ENCODE measurements at places on chromosomes 11 and 22.

DNA sequence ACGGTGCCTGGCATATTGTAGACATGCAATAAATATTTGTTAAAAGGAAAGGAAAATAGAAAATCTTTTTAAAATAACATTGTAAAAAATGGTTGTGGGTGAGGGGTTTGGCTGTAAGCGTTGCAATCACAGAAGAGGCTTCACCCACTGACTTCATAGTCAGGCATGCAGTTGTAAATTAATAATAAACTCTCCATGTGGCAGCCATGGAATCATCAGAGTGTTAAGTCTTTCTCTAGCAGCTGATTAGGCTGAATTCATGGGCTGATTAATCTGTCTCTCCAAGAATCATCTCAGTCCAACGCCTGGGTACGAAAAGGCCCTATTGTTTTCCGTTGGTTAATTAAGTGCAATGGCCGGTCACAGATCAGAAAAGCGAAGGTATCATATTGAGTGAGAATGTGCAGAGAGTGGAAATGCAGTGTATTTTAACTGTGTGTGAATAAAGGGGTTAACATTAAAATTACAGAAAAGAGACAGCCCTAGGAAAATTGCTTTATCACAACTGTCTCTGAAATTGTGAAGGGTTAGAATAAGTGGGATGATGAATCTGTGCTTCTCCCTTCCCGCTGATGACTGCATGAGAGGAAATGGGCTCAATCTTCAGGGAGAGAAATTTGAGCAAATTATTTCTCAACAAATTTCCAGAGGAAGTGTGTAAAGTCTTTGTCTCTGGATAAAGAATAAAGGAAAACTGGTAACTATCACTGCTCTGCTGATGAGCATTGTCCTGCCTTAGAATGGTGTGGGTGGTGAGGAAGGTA is 269.0 kb downstream of the FAM76B start:
- DNase-seq: no peak

DNA sequence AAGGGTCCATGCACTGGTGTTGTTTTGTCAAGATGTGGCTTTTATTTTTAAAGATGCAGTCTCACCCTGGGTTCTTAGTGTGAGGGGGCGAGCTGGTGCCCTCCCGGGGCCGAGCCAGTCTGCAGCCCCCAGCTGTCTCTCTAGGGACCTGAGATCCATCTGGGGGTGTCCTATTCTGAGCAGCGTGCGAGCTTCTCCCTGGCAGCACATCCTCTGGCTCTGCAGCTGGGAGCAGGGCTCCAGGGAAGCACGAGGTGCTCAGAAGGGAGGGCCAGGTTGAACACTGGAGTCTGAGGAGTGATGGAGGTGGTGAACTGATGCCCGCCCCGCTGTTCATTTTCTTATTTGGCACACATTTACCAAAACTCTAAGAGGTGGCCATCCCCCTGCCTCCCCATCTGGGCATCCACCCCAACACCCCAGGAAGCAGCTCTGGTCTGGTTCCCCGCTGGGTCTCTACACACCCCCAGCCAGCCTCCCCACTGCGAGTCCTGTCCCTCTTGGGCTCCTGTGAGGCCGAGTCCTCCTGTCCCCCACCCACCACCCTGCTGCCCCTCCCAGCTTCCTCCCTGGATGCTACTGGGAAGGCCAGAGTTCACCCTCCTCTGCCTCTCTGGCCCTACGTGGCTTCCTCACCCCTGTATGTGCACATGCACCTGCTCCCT is 956.4 kb downstream of the BRD1 start:
- DNase-seq: no peak

DNA sequence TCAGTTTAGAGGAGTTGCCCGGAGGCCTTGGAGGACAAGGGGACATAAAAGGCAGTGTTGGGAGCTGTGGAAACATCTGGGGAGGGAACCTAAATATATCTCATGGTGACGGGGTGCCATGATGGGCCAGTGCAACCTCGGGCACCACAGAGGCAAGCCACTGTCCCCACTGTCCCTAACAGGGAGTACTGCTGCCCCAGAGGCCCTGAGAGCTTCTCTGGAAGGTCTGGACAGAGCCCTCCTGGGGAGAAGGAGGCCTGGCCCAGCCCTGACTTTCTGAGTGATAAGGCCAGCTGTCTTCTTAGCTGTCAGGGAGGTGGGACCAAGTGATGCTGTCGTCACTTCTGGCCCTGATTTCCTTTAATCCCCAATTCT is 5.5 kb upstream of the P2RY6 start:
- no peak for DNase-seq

- DNase-seq: no peak
These were observed 47.5 kb downstream of the PAMR1 start for GRCh38 chr11:35477901-35478300.

GRCh38 chr11:27635567-27636037 is 64.7 kb downstream of the BDNF start:
- DNase-seq: no peak

- no peak for DNase-seq
These were observed 79.0 kb downstream of the MICAL3 start for GRCh38 chr22:17945156-17945887.

DNA sequence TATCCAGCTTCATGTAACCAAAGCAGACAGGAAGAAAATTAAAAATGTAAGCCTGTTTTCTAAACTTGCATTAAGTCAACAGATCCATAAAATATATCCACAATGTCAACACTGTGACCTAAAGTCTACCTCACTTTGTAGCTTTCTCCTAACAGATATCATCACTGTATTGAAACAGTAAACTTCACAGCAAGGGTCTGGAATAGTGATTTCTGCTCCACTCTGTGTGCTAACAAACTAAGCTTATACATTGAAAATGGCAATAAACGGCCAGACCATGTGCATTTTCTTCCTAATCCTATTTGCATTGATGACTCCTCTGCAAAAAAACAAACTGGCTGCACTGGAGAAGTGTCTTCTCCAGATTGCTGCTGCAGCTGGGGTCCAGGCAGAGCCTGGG is 26.8 kb downstream of the CADM1 start:
- no peak for DNase-seq

GRCh38 chr11:92035488-92035887 is 189.1 kb upstream of the FAT3 start:
- no peak for DNase-seq

- no peak for DNase-seq
These were observed 635 bp downstream of the PRR5 start for GRCh38 chr22:44702479-44703198.

DNA sequence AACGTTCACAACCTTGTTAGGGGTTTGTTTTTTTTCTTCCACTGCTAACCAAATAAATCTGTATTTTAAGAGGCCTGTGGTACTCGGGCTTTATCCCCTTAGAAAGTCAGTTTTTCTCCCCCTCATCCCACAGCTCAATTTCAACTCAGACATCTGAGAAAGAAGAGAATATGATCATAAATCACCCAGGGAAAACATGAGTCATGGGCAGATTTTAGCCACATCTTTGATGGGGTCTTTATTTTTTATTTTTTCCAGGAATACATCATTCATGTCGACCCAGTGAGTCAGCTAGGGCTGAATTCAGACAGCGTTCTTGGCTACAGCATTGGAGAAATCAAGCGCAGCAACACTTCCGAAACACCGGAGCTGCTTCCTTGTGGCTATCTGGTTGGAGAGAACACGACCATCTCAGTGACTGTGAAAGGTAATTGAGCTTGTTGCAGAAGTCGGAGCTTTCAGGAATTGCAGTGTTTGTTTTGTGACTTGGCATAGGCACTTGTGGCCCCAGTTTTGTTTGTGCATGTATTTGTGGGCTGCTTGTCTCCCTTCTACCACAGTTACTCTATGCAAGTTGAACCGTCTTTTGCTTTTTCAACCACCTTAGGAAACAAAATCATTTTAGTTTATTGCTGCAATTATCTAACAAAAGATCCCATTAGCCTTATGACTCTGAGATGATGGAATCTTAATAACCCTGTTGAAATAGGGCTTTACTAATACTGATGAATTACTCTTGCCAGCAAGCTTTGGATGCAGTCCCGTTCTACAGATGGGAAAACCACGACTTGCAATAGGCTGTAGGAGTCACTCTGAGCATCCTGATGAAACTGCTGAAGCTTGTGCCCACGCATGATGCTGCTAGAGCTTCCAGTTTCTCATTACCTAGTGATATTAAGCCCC is 62.7 kb downstream of the DBX1 start:
- DNase-seq: no peak

DNA sequence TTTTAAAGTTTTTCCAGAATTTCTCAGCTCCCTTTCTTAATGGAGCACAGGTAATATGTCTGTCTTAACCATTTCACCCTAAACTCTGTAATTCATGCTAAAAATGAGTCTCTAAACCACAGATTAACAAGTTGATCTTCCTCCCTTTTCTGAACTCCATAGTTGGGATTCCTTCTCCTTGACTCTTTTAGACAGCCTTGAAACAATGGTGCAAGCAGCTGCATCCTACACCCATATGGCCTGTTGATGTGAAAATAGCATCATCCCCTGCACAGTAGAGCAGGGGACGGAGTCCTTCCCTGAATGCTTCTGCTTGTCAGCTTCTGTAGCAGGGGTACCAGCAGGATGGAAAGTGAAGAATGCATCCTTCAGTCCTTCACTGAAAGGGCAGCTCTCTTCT is 192.8 kb upstream of the SORL1-AS1 start:
- no peak for DNase-seq

DNA sequence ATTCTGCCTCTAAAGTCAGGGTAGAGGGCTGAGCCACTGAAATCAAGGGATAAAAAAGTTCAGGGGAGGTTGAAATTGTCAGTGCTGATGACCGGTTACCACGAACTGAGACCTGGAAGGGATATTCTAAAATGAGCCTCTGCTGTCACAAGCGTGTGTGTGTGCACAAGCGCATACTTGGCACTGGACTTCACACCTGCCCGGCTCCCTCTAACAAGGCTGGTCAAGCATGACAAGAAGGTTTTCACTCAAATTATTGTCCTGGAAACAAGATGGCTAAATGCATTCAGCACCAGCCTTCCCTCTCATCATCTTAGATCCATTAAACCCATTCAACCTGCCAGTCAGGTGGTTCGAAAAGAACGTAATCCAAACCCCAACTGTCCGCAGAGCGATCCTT is 54.8 kb upstream of the CECR2 start:
- DNase-seq: no peak

GRCh38 chr22:50694099-50694605 is 21.5 kb downstream of the SHANK3 start:
- no peak for DNase-seq
